ENCODE measurements at places on chromosomes 2 and 18.
A peak's percentile ranks its signal among the peaks of the same experiment; 100 is the strongest.

- peak; percentile 42 for DNase-seq
Measured at GRCh38 chr2:238158509-238159070, at the start of gene ERFE. ERFE (plus strand) TSS chr2:238158970; CDS start chr2:238159008, 38 bp downstream.

DNA sequence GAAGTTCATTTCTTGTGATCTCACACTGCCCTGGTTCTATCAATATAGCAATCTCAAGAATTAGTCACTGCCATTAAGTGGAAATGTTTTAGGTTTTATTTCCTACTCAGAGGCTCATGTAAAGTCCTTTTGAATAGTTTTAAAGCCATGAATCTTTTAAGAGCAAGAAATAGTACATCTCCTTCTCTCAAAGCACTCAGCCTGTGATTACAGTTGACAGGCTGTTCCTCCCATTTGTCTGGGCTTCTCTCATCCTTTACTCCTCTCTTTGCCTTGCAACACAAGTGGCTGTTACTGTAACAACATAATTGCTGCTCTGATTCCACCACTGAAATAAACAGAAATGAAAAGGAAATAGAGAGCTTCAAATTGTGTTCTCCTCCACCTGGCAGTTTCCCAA is 18.4 kb downstream of the GRP start:
- DNase-seq = no peak

GRCh38 chr2:38797250-38797676 is 19.3 kb downstream of the GEMIN6 start:
- no peak for DNase-seq

DNA sequence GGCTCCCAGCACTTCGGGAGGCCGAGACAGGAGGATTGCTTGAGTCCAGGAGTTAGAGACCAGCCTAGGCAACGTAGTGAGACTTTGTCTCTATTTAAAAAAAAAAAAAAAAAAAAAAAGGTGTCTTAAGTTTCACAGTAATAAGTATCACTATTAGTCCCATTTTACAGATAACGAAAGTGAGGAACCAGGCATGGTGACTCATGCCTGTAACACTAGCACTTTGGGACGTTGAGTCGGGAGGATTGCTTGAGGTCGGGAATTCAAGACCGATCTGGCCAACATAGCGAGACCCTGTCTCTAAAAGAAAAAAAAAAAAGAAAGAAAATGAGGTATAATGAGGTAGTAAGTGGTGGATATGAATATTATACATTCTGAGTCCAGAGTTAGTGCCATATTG is 2.5 kb downstream of the KCNJ13 start:
- DNase-seq = no peak

- no peak for DNase-seq
Measured at GRCh38 chr2:216426166-216426777, 14.0 kb downstream of the SMARCAL1 start.

GRCh38 chr2:118657466-118657865 is 190.0 kb downstream of the EN1 start:
- no peak for DNase-seq

DNA sequence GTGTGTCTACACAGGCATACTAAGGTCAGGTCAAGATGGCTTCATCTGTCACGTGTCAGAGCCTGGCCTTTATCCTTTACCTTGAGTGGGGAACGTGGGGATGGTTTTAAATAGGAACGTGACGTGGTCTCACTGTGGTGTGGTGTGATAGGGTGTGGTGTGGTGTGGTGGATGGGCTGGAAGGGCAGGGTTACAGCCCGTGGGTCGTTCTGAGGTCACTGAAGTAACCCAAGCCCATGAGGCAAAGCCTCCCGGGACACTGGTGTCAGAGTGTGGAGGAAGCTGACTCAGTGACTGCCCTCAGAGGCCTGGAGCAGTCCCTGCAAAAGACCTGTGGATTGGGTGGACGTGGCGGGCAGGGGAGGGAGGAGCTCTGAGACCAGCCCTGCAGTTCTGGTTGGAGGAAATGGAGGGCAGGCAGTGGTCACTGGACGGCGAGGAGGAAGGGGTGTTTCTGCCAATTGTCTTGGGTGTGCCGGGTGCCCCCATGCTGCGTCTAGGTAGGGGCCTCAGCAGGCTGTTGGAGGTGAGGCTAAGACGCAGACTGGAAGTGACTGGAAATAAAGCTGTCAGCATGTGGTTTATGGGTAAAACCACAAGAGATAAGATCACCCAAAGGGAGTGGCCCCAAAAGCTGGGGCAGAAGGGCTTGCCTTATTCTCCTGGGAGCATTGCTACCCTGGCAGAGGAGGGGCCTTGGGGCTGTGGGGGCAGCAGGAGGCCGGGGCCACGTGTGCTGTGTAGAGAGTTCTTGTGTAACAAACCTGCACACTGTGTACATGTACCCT is 84.8 kb downstream of the SH3RF3 start:
- DNase-seq = peak; percentile 55

GRCh38 chr18:49214706-49215105 is 245.7 kb downstream of the DYM start:
- no peak for DNase-seq

DNA sequence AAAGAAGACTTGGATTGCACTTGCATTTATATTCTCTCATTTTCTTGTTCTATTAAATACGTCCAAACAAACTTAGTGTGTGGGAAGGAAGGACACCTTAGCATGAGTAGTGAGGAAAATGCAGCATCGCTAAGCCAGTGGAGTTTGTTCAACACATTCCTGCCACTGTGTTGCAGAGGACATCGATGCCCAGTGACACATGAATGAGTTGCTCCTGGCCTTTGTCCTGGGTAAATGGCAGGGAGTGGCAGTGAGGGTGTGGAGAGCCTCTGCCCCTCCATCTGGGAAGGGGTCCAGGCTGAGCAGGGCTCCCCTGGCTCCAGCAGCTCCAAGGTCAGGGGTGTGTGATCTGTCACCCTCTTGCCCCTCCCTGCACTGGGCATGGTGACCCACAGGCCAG is 75.9 kb downstream of the CABLES1 start:
- DNase-seq = no peak

GRCh38 chr2:221997683-221998082 is 301.1 kb downstream of the PAX3 start:
- DNase-seq = no peak

- no peak for DNase-seq
Measured at GRCh38 chr18:44987371-44987770, 306.7 kb downstream of the SETBP1 start.

DNA sequence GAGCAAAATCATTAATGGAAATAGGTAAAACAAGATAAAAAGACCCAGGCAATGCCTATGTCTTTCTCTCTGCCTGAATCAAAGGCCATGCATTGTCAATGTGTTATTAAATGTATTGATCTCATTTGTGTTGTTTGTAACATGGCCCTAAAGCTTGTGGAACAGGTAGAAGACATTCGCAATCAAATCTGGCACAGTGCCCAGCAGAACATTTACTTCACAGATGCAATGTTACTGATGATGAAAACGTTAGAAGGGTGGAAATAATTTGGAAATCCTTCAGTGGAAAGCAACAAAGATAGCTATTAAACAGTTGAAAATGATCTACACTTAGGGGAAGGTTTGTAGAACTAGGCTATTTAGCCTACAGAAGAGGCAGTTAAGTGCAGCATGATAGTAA is 368.2 kb downstream of the EPHA4 start:
- DNase-seq = no peak

DNA sequence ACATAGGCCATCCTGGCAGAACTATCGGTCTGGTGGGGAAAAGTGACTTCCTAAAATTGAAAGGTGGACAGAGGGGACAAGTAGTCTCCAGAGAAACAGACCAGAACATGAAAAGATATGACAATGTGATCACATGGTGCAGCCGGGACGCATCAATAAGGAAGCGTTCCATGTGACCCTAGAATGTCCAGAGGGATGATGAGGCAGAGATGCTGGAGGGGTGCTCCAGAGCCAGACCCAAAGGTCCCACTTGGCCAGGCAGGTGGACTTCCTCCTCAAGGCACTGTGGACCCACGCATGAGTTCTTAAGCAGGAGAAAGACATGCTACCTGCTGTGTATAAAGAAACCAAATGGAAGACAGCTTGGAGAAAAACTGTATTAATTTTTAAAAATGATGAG is 50.2 kb downstream of the CDH2 start:
- no peak for DNase-seq

- DNase-seq = no peak
Measured at GRCh38 chr2:29802986-29803385, 118.4 kb downstream of the ALK start.

GRCh38 chr2:240603081-240603835 is 16.7 kb downstream of the CAPN10 start:
- DNase-seq = no peak

GRCh38 chr2:98936353-98937351 is 627 bp upstream of the CRACDL start:
- DNase-seq = no peak

- no peak for DNase-seq
Measured at GRCh38 chr2:13676269-13676668, 956.2 kb upstream of the LRATD1 start.
